Stimulated activated CD8-positive, alpha-beta memory T cell treated with anti-CD3 and anti-CD28 coated beads, Interleukin-7, amount 100 ng/mL, for 48 hours (primary cell): ENCODE measurements at places on chromosomes 1 and 21.
A peak's percentile ranks its signal among the peaks of the same experiment; 100 is the strongest.

DNA sequence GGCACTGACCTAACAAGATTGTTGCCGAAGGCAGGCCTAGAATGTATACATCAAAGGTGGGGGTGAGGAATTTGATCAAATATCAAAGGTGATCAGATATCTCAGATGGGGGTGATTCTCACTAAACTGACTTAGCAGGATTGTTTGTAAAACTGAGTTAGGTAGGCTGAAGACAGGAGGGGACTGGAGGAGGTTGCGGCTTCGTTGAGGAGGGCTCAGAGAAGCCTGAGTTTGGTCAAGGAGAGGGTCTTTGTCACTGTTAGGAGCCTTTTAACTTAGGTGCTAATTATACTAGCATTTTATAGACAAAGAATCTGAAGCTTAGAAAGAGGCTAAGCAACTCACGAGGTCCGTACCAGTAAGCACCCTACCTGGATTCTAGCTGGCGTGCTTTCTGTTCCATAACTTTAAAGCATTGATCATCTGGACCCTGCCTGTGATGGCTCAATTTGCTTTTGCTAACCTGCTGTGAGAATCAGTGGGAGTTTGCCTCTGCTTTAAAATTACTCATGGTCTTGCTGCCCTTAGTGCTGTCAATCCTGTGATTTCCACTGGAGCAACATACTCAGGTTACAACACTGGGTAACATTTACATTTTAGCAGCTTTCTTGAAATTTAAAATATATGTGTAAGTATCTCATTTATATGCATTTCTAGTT lies 49.8 kb downstream of the ITSN1 start:
- DNase-seq: no peak

DNA sequence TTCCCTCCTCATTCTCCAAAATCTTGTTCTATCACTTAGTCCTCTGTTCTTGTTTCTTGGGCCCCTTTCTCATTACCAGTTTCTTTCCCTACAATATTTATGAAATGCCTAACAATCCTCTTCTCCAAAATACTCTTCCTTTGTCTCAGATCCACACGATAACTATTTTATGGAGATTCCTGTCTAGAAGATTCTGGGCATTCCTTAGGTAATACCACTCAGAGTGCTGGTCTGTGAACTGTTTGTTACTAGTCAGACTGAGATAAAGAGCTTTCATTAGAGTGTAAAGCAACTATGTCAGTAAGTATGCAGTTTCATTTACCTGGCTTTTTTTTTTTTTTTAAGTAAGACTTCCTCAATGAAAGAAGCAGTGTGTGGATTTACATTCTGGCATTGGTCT lies 18.1 kb upstream of the RCOR3 start:
- no peak for DNase-seq

GRCh38 chr1:94503153-94503552 lies 38.4 kb downstream of the F3 start:
- no peak for DNase-seq

DNA sequence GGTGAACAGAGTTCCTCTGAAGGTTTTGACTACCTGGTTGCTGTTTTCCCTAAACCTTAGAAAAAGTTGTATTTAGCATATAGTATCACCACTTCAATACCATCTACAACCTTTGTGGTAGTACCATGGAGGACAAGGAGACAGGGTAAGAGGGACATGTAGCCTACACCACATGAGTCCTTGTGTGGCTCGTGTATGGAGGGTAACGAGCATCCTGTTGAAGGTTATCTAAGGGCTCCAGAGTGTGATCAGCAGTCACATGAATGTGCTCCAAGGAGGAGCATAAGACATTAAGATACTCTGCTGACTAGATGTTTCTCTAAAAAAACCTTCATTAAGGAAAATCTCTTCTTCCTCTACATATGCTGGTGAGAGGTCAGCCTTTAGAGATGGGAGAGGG lies 67.3 kb downstream of the VCAM1 start:
- DNase-seq: no peak

DNA sequence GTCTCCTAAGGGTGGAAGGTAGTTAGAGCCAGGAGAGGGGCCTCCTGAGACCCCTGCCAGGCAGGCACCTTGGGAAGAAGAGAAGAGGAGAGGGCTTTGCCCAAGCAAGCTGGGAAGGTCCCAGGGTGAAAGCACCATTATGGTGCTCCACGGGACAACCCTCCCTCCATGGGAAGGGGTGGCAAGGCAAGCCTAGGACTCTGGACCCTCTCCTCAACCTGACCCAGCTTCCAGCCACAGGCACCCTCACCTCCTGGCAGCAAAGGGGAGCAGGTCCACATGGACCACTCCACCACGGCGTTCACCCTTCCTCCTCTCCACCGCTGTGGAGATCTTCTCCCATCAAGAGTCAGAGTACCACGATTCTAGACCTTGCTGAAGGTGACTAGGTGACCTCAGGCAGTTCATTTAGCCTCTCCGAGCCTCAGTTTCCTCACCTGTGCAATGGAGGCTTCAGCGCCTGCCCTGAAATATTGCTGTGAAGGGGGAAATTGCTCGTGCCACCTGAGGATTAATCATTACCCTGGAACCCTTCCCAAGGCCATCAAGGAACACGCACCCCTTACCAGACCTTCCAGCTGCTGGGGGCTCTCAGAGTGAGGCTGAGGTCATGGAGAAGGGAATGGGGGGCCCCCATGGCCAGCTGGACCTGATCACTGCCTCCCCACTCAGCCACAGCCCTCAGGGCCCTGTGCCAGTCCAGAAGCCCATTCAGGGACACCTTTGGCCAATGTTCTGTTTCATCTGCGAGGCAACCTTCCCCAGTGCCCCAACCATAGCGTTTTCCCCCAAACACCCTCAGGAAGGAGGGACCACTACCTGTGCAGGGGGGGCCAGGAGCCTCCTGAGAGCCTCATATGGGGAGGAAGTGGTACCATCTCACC lies 1.6 kb downstream of the RAP1GAP start:
- no peak for DNase-seq

DNA sequence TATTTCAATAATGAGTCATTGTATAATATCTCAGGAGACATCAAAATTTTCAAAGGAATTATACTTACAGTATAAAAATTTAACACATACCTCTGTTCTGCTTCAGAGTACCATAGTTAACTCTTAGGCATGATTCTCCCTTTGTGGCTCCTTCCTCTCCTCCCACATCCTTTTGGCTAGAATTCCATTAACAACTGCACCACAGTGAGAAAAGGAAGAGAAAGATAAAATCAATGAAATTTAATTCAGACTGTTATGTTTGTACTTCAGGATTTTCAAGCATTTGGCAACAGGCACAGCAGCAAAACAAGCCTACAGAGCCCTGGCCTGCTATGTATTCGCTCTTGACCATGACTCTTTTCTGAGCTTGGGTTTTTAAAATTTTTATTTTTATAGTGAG lies 57.2 kb upstream of the SGIP1 start:
- DNase-seq: no peak

DNA sequence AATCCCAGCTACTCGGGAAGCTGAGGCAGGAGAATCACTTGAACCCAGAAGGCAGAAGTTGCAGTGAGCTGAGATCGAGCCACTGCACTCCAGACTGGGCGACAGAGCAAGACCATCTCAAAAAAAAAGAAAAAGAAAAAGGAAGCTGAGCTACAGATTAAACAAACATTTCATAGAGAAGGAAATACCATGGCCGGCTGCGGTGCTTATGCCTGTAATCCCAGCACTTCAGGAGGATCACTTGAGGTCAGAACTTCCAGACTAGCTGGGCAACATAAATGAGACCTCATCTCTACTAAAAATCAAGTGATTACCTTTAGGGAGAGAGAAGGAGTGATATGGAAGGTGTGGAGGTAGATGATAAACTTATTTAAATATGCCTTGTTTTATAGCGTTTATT lies 14.0 kb upstream of the CFAP126 start:
- no peak for DNase-seq

- DNase-seq: no peak
Measured at GRCh38 chr1:157575744-157576143, 22.1 kb downstream of the FCRL4 start.

DNA sequence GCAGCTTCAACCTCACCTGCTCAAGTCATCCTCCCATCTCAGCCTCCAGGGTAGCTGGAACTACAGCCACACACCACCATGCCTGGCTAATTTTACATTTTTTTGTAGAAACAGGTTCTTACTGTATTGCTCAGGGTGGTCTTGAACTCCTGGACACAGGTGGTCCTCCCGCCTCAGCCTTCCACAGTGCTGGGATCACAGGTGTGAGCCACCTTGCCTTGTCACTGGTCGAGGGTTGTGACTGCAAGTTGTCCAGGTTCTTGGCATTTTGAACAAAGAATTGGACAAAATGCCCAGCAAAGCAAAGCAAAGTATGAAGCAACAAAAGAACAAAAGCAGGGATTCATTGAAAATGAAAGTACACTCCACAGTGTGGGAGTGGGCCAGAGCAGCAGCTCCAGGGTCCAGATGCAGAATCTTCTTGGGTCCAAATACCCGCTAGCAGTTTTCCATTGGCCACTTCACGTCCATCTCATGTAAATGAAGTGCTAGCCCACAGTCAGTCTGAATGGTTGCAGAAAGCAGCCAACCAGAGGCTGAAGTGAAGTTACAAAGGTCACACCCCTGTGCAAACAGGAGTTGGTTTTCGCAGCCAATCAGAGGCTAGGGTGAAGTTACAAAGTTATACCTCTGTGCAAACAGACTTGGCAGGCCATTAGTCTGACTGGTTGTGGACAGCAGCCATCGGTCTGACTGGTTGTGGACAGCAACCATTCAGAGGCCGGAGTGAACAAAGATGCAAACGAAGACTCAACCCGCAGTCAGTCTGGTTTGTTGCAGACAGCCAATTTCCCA lies 109.5 kb upstream of the KIF26B start:
- DNase-seq: no peak

DNA sequence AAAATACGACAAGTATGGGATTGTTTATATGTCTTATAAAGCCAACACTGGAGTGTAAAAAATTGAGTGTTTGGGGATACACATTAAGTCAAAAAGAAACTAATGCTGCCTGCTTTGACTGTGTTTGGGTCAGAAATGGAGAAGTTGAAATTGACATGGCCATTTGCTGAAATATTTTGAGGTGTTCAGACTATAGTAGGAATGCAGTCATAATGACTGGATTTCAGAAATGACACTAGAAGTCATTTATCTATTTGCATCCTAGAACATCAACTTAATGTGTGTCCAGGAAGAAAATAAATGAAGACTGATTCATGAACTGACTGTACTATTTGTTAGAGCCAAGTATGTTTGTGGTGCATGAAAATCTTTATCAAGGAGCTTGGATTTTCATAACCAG lies 28.4 kb downstream of the RASAL2 start:
- no peak for DNase-seq

DNA sequence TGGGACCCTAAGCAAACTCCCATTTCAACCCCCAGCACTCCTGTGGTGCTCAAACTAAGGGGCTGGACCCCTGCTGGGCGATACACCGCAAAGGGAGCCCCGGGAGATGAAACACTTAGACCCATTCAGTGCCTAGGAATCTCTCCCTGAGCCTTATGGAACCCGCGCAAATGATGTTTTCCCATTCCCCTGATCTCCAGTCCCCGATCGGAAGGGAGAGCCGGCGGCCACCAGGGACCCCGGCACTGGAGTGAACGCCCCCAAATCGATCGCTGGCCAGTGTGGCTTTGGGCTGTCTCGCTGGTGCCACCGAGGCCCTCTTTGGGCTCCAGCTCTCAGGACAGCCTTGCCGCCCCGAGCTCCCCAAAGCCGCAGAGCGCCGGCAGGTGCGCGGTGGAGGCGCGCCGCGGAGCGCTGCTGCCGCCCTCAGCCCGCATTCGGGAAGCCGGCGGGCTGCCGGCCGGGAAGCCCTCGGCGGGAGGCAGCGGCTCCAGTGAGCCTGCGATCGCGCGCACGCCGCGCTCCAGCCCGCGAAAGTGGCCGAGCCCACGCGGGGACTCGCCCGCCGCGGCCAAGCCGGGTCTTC lies 1.1 kb downstream of the PLXNA2 start:
- DNase-seq: no peak

GRCh38 chr1:58709540-58710175 lies 9.8 kb upstream of the MYSM1 start:
- no peak for DNase-seq

GRCh38 chr1:24502065-24502708 lies 449 bp upstream of the RCAN3 start:
- DNase-seq: peak; percentile 59

- DNase-seq: no peak
Measured at GRCh38 chr1:9166289-9167235, 37.7 kb upstream of the GPR157 start.

DNA sequence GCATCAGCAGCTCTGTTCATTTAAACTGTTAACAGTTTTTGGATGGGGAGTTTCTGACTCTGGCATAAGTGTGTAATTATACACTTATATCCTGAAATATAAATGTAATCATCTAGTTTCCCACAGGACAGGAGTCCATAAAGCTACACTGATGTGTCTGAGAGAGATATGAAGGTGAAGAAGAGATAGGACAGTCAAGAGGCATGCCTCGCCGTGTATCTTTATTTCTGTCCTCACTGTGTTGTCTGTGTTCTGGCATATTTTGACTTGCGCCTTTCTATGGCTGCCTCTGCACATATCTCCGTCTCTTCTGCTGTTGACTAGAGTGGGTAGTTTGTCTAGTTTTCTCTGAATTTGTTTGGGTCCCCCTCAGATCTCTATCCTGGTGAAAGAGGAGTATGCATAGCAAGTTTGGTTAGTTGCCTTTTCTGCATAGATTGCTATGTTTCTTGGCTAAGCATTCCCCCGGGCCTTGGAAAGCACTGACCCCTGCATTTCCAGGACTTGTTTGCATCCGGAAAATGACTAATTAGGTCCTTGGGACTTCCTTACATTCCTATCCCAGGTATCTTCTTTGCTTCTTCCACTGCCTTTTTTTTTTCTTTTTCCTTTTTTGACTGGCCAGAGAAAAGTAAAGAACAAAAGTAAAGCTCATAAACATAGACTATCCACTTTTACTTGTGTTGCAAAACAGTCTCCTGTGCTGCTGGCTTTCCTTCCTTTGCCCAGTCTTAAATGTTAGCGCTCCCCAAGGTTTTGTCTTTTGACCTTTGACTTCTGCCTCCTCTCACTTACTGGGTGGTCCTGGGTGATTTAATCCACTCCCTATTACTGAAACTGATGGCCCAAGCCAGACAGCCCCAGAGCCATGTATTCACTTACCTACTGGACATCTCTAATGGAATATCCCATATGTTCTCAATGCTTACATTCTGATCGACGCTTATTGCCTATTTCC lies 27.6 kb upstream of the CNN3 start:
- DNase-seq: no peak

DNA sequence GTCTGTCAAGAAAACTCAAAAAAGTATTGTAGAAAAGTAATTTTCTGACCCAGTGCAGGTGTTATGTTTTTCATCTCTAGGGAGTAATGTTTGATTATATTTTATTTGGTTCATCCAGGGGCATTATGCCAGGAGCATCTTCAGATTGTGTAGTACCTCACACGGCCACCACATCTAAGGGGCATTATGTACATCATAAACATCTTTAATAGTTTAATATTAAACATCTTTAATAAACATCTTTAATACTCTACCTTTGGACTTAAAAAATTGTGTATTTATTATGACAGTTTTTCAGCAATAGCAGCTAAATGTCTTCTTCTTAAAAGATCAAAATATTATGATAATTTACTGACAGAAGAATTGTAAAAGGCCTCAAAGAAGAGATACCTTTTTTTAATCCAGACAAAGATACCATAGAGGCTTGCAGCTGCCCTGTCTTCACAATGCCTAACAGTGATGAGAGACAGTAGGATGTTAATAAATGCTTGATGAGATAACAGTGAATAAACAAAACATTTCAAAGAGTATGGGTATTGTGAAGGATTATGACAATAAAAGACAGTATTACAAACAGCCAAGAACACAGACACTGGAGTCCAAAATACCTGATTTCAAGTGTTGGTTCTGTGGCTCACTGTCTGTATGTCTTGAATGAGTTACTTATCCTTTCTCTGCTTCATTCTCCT lies 240.9 kb upstream of the ADGRL2 start:
- no peak for DNase-seq

- DNase-seq: no peak
Measured at GRCh38 chr1:10033359-10033845, 644 bp downstream of the UBE4B start.
